Heart left ventricle (tissue), 16 donors: ENCODE measurements at places on chromosomes 12 and 14. TPM values are rescaled to one million over a fixed set of nuclear protein-coding genes. Genes with fewer than 3 reads are reported as not detected.

DNA sequence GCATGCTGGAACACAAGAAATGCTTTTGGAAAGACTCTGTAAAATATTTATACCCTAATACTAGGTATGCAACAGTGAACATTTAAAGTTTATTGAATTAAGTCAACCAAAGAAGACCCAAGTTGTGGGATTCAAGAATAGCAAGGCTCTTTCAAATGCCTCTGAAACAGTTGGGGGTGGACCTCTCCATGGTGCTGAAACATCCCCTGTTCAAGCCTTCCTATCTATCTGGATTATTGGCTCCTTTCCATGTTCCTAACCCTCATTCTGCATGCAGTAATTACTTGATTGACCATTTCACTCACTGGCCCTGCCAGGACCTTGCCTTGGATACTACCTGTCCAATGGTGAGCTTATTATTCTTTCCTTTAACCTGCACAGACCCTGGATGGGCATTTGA is 349.7 kb downstream of the NRXN3 start:
- H3K36me3 ChIP-seq = no peaks in the 10 kb centered on the region
- H3K27ac ChIP-seq = no peak overlapping the region
- no peak for DNase-seq

DNA sequence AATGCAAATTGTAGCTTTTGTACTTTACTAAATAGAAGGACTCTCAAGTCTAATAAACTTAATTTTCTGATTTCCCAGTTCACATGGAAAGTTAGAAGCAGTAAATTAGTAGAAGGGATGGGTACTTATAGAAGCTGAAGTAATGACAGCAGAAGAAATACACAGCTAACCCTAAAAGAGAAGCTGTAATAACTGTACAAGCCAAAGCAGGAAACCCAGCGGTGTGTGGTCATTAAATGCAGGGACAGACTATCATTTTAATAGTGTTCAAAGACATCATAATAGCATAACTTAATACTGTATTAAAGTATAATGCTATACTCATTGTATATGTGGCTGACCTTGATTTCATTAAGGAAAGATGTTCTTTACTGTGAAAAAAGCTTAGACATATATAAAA is 74.9 kb downstream of the PCNX1 start:
- peaks cover 19% of the 10 kb centered on the region for H3K36me3 ChIP-seq
- H3K27ac ChIP-seq = no peak overlapping the region
- H3K4me1 ChIP-seq = peaks cover 6% of the 10 kb centered on the region
- DNase-seq = no peak
- H3K27me3 ChIP-seq = no peaks in the 10 kb centered on the region
- no peak overlapping the region for H3K4me3 ChIP-seq

- no peak for DNase-seq
- H3K27ac ChIP-seq = no peak overlapping the region
- peaks cover 50% of the 10 kb centered on the region for H3K27me3 ChIP-seq
- H3K4me3 ChIP-seq = peak overlapping the region; percentile 22
- peaks cover 15% of the 10 kb centered on the region for H3K4me1 ChIP-seq
- H3K36me3 ChIP-seq = peaks cover 26% of the 10 kb centered on the region
Observed at GRCh38 chr12:113154351-113154973, 4.9 kb downstream of the CFAP73 start.

DNA sequence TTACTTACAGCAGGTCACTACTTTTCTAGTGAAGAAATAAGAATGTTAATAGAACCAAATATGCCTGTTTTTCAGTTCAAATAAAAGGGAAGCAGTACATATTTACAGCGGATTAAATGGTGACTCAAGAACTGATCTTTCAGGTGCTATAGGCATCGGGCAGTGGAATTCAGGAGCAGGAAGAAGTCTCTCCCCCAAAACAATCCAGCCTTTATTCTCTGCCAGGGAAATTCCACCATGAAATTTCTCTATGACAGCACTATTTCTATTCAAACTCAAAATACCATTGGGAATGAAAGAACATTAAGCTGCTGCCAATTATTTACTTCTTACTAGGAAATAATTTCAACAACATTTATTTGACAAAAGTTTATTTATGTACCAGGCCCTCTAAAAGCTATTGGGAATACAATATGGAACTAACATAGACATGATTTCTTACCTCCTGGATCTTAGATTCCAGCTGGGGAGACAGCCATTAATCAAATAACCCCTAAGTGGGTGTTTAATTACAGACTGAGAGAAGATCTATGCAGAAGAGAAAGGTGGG is 60.3 kb upstream of the KRR1 start:
- DNase-seq = no peak
- no peak overlapping the region for H3K4me3 ChIP-seq
- no peaks in the 10 kb centered on the region for H3K36me3 ChIP-seq
- H3K4me1 ChIP-seq = no peaks in the 10 kb centered on the region

- peaks cover 14% of the 10 kb centered on the region for H3K4me1 ChIP-seq
- H3K27me3 ChIP-seq = no peaks in the 10 kb centered on the region
- peak overlapping the region; percentile 96 for H3K4me3 ChIP-seq
- H3K27ac ChIP-seq = peak overlapping the region; percentile 96
- H3K36me3 ChIP-seq = peaks cover 51% of the 10 kb centered on the region
Observed at GRCh38 chr12:56644654-56645053, 1.1 kb downstream of the ATP5F1B start.

- H3K27me3 ChIP-seq = no peaks in the 10 kb centered on the region
- DNase-seq = no peak
- H3K4me1 ChIP-seq = no peaks in the 10 kb centered on the region
- no peaks in the 10 kb centered on the region for H3K36me3 ChIP-seq
Observed at GRCh38 chr12:105382771-105383622, 52.5 kb downstream of the C12orf75 start.

DNA sequence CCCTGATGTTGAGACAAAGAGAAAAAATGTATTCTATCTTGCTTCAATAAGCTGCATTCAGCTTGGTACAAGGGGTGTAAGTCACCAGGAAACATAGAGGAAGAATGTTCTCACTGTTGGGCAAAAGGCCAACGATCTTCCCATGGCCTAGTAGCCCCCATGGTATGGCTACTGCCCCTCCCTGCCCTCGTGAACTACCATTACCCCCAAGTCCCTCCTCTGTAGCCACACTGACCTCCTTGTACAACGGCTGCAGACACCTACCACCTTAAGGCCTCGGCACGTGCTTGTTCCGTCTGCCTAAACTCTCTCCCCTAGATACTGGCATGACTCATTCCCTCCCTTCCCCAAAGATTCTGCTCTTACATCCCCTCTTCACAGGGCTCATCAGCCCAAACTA is 81.9 kb upstream of the ANO2 start:
- DNase-seq = no peak
- no peak overlapping the region for H3K4me3 ChIP-seq
- H3K27me3 ChIP-seq = no peaks in the 10 kb centered on the region
- H3K36me3 ChIP-seq = no peaks in the 10 kb centered on the region
- H3K4me1 ChIP-seq = no peaks in the 10 kb centered on the region
- H3K27ac ChIP-seq = no peak overlapping the region

- no peaks in the 10 kb centered on the region for H3K4me1 ChIP-seq
- no peak overlapping the region for H3K4me3 ChIP-seq
- no peaks in the 10 kb centered on the region for H3K36me3 ChIP-seq
- H3K27ac ChIP-seq = no peak overlapping the region
Observed at GRCh38 chr12:105292705-105293104, 37.8 kb upstream of the C12orf75 start.

The NKX2-1 gene
- not detected for total RNA-seq

The KRT85 gene
- total RNA-seq = not detected

The MED6 gene
- total RNA-seq = 17.8 TPM

The ACSM4 gene
- total RNA-seq = not detected
